ENCODE measurements at places on chromosomes 12 and 14. TPM values are rescaled to one million over a fixed set of nuclear protein-coding genes. Genes with fewer than 3 reads are reported as not detected.

GRCh38 chr12:103561174-103561573, 25.9 kb upstream of the STAB2 start:
- no peaks in the 10 kb centered on the region for H3K36me3 ChIP-seq
- H3K27me3 ChIP-seq = no peaks in the 10 kb centered on the region
- DNase-seq = peak; percentile 45
- H3K4me3 ChIP-seq = no peak overlapping the region
- peaks cover 14% of the 10 kb centered on the region for H3K4me1 ChIP-seq
- peak overlapping the region; percentile 72 for H3K27ac ChIP-seq

DNA sequence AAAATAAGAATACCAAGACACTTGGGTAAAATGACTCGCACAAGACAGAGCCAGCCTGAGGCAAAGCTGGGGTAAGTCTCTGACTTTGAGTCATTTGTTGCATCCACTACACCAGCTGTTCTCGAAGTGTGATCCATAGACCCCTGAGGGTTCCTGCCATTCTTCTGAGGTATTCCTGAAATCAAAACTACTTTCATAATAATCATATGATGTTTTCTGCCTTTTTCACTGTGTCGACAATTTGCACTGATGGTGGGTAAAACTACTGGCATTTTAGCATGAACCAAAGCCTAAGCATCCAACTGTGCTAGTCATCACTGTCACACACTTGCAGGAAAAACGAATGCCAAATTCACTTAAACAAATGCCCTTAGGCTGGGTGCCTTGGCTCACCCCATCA, 135.5 kb upstream of the FUT8 start:
- H3K27ac ChIP-seq = no peak overlapping the region
- DNase-seq = peak; percentile 27

The PRPF40B gene
- total RNA-seq = 8.9 TPM

DNA sequence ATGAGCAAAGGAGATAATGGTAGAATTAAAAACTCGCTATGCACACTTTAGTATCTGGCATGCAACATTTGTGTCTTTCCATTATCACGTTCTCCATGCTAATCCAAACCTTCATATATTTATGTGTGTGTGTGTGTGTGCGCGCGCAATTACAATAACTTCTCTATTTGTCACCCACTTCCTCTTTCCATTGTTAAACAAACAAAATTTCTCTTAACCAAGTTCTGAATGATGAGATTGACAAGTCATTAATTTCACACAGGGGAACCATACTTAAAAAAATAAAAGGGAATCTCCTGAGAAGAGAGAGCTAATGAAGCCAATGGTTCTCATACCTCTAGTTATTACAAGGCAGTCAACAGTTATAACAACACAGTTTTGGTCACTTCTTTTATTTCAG, 575.9 kb upstream of the MDGA2 start:
- no peak overlapping the region for H3K27ac ChIP-seq
- no peak for DNase-seq
- H3K27me3 ChIP-seq = no peaks in the 10 kb centered on the region
- no peaks in the 10 kb centered on the region for H3K36me3 ChIP-seq
- H3K4me3 ChIP-seq = no peak overlapping the region
- H3K4me1 ChIP-seq = no peaks in the 10 kb centered on the region

DNA sequence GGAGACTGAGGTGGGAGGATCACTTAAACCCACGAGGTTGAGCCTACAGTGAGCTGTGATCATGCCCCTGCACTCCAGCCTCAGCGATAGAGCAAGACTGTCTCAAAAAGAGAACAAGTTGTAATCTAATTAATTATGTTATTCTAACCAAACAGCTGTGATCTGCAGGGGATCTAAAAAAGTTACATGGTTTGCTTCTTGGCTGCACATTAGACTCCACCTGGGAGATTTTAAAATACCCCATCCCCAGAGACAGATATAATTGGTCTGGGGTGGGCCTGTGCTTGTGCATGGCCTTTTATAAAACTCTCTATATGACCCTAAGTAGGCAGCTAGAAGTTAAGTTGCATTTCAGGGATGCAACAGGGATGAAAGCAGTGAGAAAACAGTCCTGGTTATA, 76.7 kb downstream of the SCAF11 start:
- H3K4me1 ChIP-seq = peaks cover 5% of the 10 kb centered on the region
- H3K4me3 ChIP-seq = no peak overlapping the region
- no peaks in the 10 kb centered on the region for H3K27me3 ChIP-seq
- no peaks in the 10 kb centered on the region for H3K36me3 ChIP-seq
- no peak overlapping the region for H3K27ac ChIP-seq

The PIK3C2G gene
- total RNA-seq = not detected

The COCH gene
- 0.87 TPM for total RNA-seq

- H3K36me3 ChIP-seq = no peaks in the 10 kb centered on the region
- H3K27ac ChIP-seq = peak within 1 kb of the TSS; percentile 27
- H3K4me1 ChIP-seq = peaks cover 78% of the 10 kb centered on the region
- peak within 1 kb of the TSS; percentile 54 for H3K4me3 ChIP-seq
- no peak for DNase-seq
These were observed at the start of gene TNS2 for GRCh38 chr12:53049571-53050318. TNS2 (plus strand) TSS chr12:53050065; CDS start chr12:53050186, 121 bp downstream.

DNA sequence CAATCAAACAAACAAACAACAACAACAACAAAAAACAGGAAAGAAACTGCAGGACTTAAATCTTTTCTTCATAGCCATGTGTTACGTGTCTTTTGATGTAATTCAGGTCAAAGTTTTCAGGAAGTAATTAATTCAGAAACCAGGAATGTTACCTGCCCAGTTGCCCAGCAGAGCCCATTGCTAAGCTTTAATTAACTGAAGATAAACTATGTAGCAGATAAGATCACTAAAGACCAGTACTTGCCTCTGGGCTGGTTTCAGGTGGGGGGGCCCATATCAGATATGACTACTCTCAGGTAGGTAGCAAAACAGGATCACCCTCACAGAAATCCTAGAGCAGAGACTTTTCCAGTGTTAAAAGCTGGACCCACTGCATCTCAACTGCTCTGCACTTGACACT, 69.2 kb downstream of the LIN7A start:
- H3K27ac ChIP-seq = no peak overlapping the region
- H3K36me3 ChIP-seq = no peaks in the 10 kb centered on the region
- H3K27me3 ChIP-seq = no peaks in the 10 kb centered on the region
- DNase-seq = no peak
- no peak overlapping the region for H3K4me3 ChIP-seq
- no peaks in the 10 kb centered on the region for H3K4me1 ChIP-seq

GRCh38 chr14:75402867-75403413, 24.9 kb upstream of the JDP2 start:
- H3K27ac ChIP-seq = no peak overlapping the region
- no peak overlapping the region for H3K4me3 ChIP-seq
- peaks cover 3% of the 10 kb centered on the region for H3K4me1 ChIP-seq
- peaks cover 12% of the 10 kb centered on the region for H3K27me3 ChIP-seq
- no peak for DNase-seq

GRCh38 chr14:66403183-66403582, 83.0 kb upstream of the CCDC196 start:
- H3K4me3 ChIP-seq = no peak overlapping the region
- no peak overlapping the region for H3K27ac ChIP-seq
- peak; percentile 7 for DNase-seq
- no peaks in the 10 kb centered on the region for H3K36me3 ChIP-seq

DNA sequence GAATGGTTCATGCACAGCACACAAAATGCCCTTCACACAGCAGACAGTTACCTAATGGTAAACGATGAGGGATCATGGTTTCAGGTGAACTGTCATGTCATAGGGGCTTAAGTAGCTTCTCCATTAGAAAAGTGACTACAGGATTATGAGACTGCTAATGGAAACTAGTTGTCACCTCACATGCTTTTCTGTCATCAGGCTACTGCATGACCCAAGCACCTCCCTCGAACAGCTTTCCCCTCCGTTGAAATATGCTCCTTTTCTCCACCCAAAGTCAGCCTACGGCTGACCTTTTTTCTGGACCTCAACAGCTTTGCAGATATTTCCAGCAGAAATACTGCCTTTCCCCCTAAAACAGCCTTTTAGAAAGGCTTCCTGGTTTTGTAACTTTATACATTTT, 467.3 kb downstream of the EGLN3 start:
- no peaks in the 10 kb centered on the region for H3K36me3 ChIP-seq
- DNase-seq = no peak
- H3K4me3 ChIP-seq = no peak overlapping the region
- H3K27me3 ChIP-seq = no peaks in the 10 kb centered on the region
- no peaks in the 10 kb centered on the region for H3K4me1 ChIP-seq

- no peak overlapping the region for H3K4me3 ChIP-seq
- H3K4me1 ChIP-seq = no peaks in the 10 kb centered on the region
- H3K27me3 ChIP-seq = no peaks in the 10 kb centered on the region
- no peak for DNase-seq
- no peaks in the 10 kb centered on the region for H3K36me3 ChIP-seq
These were observed 74.6 kb downstream of the STXBP6 start for GRCh38 chr14:24975393-24975792.

Measured in astrocyte (in vitro differentiated cells and primary cell).